CD4-positive, alpha-beta T cell treated with Interleukin-21 for 1 hour (primary cell): ENCODE measurements at places on chromosomes 4 and X.

DNA sequence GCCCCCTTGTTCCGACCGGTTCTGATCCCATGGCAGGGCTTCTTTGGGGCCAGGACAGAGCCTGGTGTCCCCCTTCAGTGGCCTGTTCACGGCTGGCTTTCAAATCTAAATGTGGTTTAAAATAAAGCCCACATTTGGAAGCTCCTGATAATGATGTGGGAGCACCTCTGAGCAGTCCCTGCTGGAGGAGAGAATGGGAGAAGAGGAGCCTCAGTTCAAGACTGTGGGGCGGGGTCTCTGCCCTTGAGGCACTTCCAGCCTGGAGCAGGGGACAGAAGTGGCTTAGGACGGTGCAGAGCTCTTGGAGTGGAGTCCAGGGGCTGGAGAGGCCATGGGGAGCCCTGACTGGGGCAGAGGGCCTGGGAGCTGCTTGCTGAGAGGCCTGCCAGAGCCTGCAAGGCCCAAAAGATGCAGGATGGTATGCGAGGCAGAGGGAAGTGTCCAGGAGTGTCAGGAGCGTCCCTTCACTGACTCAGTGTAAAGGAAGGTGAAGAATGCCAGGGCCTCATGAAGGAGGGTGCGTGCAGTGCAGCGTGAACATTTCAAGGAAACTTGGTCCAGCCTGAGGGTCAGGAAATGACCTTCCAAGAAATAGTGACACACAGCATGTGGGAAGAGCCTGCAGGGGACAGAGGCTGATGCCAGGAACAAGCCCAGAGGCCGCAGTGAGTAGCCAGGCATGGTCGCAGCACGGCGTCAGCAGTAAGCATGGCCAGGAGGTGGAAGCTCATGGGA lies 21.1 kb upstream of the TADA2B start:
- no peak for DNase-seq

DNA sequence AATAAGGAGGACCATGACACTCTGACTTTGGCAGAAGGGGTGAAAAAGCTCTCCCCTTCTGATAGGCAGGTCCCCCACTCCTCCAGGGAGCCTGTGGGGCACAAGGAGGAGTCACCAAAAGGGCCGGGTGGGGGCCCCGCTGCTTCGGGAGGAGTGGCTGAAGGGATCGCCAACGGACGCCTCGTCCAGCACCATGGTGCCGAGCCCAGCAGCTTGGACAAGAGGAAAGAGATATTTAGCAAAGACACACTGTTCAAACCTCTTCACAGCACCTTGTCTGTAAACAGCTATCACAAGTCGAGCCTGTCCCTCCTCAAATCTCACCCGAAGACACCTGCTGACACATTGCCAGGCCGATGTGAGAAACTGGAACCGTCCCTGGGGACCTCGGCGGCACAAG lies 105.6 kb downstream of the STOX2 start:
- DNase-seq = no peak

- no peak for DNase-seq
Measured at GRCh38 chr4:121248747-121249146, 84.6 kb upstream of the TNIP3 start.

- DNase-seq = no peak
Measured at GRCh38 chrX:97268182-97268680, 384.5 kb downstream of the RPA4 start.

GRCh38 chr4:15521442-15522039 lies 51.9 kb downstream of the CC2D2A start:
- DNase-seq = no peak

DNA sequence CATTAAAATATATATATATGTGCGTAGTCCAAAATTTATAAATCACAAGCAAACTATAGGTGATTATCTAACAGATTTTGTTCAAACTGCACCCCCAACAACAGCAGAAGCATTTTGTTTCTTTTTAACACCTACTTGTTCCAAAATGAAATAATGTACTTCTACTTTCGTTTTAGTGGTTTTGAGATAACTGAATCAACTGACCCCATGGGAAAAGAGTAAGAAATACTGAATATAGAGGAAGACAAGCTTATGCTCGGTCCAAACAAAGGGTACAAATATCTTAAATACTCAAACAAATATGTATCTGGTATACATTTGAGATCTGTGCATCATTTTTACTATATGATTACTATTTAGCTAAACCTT lies 22.4 kb downstream of the MAP7D3 start:
- DNase-seq = no peak

- DNase-seq = no peak
Measured at GRCh38 chr4:70471897-70472296, at the start of gene MUC7. Gene MUC7, plus strand, starts transcription at chr4:70472197. Its CDS starts 1,825 bp downstream, at chr4:70474022.

DNA sequence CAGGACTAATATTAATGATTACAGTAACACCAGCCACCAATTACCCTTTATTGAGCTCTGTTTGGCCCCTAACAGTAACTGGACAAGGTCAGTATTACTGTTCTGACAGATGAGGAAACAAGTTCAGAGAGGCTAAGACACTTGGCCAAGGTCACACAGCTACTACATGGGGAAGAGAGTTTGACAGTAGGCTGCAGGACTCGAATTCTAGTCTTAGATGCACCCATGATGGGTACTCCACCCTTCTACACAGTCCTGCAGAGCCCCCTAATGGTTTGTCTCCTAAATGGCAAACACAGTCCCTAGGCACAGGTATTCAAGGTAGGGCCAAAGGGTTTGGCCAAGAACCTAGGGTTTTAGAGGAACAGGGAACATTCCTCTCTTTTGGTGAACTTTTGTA lies 93.9 kb downstream of the NSUN7 start:
- peak; percentile 37 for DNase-seq

GRCh38 chrX:150205011-150205410 lies 158.1 kb upstream of the MAMLD1 start:
- DNase-seq = no peak

DNA sequence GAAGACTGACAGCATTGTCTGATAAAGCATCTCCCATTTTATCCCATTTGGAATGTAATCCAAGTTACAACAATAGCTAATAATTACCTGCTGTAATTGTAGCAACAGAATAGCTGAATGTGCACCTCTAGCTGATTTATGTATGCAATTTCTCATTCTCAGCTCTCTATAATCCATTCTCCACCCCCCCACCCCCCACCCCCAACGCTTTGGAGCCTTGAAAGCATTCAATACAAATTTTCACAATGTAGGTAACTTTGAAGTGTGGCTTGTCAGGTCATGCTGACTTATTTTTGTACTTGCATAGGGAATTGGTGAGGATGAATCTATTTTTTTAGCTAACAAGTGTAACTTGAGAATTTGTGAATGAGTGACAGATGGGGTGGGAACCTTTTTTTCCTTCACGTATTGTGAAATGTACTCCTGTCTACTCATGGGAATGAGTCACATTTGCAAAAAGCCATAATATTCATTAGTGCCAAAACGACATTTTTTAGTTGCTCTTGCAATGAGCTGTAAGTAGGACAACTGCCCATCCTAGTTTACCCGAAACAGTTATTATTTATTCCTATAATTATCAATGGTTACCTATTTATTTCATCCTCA lies 159.3 kb downstream of the PALLD start:
- no peak for DNase-seq

DNA sequence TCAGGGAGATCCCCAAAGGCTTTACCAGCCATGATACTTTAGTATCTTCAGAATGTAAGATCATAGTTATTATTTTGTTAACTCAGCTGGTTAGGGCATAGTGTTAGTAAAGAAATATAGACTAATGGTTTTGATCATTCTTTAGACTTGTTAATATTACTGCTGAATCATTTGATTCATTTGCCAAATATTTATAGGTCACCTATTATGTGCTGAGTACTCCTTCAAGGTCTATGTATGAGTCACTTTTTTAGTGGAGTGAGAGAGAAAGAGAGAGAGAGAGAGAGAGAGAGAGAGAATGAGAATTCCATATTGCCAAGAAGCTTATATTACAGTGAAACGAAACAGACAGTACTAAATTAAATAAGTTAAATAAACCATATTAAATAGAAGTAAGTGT lies 110.3 kb downstream of the UBE2NL start:
- DNase-seq = no peak

DNA sequence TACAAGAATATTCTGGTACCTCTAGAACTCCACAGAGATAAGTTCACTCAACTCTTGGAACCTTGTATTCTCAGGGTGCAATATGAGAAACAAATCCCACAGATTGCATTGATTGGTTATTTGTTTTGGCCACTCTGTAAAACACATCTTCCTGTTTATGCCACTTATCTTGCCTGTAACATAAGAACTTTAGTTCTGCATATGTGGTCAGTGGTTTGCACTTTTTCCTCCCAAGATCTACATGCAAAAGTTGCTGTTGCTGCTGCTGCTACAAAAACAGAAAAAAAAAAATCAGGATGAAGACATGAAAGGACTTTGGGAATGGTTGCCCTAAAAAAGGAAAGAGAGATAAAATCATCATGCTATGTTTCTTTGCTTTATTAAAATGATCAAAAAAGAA lies 9.6 kb downstream of the ODAPH start:
- DNase-seq = no peak

DNA sequence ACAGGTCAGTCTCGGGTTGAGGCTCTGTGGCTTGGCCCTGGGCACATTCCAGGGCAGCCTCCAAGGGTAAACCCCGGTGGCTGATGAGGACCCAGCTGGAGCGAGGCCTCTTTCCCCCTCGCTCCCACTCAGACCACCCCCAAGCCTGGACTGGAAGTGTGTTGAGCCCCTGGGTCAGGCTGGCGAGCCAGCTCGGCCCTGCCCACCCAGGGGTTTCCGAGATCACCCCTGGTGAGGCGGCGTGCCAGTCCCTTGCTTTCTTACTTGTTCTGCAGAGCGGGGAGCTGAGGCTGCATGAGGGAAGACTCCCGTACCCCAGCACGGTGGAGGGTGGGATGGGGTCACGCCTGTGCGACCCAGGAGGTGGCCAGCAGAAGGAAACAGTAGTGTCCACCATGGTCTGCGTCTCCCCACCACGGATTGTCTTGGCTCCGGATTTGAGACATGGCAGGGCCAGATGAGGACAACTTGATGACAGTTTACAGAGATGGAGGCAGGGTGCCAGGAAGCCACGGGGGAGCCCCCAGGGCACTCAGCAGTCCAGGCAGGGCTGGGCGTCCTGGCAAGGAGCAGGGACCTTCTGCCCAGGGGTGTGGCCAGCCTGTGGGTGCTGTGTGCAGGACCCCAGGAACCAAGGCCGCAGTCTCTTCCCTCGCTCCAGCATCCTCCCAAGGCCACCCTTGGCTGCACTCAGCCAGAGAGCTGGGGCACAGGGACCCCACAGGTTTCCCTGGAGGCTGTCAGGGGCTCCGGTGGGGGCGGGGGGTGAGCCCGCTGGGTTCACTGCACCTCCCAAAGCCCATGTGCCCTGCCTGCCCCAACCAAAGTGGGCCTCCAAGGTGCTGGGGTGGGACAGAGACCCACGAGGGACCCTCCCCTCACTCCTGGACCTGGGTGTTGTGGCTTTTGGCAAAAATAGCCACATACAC lies 6.6 kb upstream of the FGFRL1 start:
- DNase-seq = no peak

DNA sequence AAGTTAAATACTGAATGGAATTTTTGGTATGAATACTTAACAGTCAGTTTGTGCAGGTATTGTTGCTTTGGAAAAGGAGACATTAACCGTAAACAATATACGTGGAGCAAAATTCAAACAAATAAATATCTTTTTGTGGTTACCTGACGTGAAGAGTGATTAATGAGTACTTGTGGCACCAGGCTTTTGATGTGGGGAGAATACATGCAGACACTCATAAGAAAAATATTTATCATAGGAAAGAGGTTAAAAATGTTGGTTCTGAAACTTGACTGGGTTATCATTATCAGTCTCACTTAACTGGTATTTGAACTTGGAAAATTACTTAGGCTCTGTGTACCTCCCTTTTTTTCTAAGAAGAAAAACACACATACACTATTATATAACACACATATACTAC lies 136.4 kb upstream of the NDST4 start:
- no peak for DNase-seq

DNA sequence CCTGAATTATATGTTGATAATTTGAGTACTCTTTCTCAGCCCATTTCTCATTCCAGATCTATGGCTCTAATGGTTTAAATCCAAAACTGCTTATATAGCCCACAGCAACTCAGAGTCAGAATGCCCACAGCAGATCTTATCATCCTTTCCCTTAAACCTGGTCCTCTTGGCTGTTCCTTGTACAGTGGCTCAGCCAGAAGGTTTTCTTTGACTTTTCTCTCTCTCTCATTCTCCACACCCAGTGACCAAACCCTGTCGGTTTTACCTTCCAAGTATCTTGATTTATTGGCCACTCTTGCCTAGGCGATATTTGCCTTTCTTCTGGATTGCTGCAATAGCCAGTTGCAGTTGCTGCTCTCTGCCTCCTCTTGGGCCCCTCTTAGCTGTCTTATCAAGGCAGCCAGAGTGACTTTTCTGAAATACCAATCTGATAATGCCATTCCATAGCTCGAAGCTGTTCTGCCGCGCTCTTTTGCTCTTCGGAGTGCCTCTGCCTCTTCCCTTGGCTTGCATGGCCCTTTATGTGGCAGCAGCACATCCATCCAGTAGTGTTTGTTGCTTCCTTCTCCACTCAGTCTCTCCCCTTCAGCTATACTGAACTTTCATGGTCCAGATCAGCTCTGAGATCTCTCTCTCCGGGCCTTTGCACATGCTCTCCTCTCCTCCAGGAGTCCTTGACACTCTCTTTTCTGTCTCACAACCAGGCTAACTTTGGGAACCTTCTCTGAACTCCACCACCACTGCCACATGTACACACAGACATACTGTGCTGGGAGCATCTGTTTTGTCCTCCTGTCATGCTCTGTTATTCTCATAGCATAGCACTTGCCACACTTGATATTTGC lies 11.8 kb downstream of the GAB1 start:
- DNase-seq = no peak

DNA sequence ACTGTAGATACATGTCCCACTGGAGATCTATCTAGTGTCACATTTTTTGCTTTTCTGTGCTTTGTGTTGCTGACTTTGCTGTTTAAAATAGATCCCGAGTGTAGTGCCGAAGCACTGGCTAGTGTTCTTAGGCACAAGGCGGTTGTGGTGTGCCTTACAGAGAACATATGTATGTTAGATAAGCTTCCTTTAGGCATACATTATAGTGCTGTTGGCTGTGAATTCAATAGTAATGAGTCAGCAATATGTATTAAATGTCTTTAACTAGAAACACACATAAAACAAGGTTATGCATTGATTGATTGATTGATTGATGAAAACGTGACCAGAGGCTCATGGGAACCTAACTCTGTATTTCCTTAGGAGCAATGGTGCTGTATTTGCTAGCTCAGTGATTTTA lies 56.2 kb downstream of the COX7B2 start:
- no peak for DNase-seq

GRCh38 chr4:146522869-146523205 lies 1.1 kb upstream of the SLC10A7 start:
- peak; percentile 31 for DNase-seq
